Activated effector memory CD4-positive, alpha-beta T cell treated with Interleukin-2 at 50 U/mL for 16 hours (primary cell): ENCODE measurements at places on chromosomes 6 and 20.

DNA sequence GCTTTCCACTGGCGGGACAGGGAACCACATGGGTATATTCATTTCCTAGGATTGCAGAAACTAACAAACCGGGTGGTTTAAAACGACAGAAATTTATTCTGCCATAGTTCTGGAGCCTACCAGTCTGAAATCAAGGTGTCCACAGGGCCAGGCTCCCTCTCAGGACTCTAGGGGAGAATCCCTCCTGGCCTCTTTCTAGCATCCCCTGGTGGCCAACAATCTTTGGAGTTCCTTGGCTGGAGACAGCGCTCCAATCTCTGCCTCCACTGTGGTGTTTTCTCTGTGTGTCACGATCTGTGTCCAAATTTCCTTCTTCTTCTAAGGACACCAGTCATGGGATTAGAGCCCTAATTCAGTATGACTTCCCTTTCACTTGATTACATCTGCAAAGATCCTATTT, 95.0 kb downstream of the SCML4 start:
- no peak for DNase-seq

- DNase-seq, result no peak
Measured at GRCh38 chr20:39861381-39861780, 827.7 kb downstream of the MAFB start.

DNA sequence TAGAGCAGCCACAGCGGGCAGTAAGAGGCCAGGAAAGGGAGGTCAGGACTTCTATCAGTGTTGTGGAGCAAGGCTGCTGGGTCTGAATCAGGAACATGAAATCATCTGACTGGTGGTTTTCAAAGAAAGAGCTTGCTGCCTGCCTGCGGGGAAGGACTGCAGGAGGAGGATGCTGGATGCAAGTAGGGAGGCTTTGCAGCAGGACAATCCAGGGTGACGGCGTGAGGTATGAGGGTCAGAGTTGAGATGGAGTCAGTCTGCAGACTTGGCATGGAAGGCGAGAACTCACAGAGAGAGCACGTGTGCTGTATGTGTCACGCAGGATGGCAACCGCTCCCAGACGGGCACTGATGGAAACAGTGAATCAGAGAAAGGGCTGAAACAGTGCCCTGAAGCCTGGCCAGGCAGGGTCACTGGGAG, 59.2 kb upstream of the CD93 start:
- DNase-seq, result no peak

- DNase-seq, result no peak
Measured at GRCh38 chr6:131068165-131068564, 5.1 kb upstream of the EPB41L2 start.

DNA sequence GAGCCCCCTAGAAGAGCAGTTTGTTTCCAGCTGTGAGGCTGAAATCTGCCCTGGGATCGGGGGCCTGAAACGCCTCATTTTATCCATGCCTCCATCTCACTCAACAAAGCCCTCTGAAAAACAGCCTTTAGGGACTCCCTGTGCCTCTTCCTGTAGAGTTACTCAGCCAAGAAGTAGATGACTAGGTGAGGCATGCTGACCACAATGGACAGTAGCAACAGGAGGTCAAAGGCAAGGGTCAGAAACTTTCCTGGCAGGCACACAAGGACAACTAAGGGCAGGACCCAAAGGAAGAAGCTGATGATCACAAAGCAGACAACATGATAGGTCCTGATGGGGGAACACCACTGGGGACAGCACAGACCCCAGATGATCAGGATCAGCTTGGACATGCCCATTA, 12.8 kb downstream of the MAS1L start:
- DNase-seq, result no peak

GRCh38 chr20:3997446-3997845, 17.9 kb downstream of the RNF24 start:
- DNase-seq, result no peak

- DNase-seq, result no peak
Measured at GRCh38 chr6:145836170-145836569, 21.6 kb upstream of the FBXO30 start.

GRCh38 chr6:41155132-41155805, 1.1 kb upstream of the TREML1 start:
- no peak for DNase-seq

- no peak for DNase-seq
Measured at GRCh38 chr6:141421378-141421777, 711.3 kb upstream of the GJE1 start.

DNA sequence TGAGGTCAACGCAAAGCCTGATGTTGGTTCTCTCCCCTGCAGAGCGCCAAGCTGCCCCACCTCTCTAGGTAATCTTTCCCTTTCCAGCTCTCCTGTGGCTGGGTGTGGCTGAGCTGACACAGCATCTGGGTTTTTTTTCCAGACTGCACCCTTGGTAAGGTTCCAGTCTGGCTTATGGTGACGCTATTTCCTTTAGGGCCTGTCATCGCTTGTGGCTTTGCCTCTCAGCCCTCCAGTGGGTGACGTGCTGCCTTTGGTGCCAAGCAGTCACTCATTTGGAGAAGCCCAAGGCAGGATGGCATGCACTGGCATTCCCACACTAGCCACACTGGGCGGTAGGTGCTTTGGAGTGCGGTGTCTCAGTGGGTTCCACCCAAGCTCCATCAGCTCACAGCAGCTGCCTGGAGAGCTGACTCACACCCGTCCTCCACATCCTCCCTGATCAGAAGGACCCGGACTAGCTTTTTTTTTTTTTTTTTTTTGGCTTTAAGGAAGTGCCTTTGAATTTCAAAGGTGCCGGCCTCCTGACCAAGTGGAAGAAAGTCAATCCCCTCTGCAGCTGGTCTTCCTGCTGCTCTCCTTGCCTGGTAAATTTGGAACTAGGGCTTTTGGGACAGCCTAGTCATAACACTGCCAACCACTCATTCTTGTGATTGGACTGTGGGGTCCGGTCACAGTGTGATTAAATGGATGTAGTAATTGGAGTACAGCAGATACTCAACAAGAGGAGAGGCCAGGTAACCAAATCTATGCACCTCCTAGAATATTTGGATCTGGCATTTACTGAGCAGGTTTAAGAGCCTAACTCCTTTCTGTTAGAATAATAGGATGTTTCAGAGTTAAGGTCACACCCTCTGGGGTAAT, 153.6 kb downstream of the CD83 start:
- DNase-seq, result peak; percentile 18

DNA sequence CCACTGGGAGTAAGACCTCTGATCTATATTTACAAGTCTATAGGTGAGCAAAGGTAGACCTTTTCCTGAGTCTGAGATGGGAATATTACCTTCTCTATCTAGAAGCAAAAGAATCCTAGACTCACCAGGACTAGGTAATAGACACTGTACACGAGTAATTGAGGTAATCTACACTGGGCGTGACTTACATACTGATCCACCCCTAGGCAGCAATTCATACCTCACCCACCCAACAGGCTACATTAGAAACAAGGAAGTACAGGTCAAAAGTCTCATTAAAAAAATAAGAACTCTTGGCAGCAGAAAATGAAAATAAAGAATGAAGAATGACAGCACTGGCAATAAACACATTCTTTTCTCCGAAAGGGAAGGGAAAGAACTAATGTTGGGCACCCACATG, 7.6 kb downstream of the CSNK2A1 start:
- DNase-seq, result no peak

DNA sequence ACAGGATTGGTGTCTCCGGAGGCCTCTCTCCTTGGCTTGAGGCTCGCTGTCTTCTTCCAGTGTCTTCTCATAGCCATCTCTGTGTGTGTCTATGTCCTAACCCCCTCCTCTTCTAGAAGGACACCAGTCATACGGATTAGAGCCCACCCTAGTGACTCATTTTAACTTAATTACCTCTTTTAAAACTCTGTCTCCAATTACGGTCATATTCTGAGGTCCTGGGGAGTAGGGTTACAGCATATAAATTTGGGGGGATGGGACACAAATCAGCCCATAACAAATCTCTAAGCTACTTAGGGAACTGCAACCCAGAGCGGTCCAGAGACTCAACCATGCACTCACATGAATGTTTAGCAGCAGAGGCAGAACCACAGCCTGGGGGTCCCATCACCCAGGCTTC, 56.1 kb upstream of the SASH1 start:
- no peak for DNase-seq

- DNase-seq, result no peak
Measured at GRCh38 chr6:163176097-163176496, 238.4 kb upstream of the QKI start.

DNA sequence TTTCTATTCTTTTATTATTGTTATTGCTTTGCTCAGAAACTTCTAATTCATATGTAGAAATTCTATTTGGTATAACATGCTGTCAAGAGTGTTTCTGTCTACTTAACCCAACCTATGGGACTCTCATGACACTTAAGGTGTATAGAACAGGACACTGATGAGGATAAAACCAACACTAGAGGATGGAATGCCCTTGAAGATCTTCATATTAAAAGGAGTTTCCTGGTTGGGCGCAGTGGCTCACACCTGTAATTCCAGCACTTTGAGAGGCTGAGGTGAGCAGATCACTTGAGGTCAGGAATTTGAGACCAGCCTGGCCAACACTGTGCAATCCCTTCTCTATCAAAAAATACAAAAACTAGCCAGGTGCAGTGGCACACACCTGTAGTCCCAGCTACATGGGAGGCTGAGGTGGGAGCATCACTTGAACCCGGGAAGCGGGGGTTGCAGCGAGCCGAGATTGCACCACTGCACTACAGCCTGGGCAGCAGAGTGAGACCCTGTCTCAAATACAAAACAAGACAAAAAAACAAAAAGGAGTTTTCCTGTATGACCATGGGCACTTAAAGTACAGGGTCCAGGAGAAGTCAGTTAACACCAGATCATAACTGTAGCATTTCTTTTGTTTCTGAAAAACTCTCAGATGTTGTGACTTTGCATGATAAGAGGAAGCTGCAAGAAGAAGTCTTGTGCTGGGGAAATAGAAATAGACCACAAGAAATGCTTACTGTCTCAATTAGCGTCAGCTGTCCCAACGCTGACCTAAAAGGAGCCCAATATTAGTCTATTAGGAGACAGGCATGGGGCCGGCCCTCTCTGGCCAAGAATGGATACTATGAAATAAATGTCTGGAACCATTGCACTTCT, 38.9 kb upstream of the CD2AP start:
- DNase-seq, result no peak

DNA sequence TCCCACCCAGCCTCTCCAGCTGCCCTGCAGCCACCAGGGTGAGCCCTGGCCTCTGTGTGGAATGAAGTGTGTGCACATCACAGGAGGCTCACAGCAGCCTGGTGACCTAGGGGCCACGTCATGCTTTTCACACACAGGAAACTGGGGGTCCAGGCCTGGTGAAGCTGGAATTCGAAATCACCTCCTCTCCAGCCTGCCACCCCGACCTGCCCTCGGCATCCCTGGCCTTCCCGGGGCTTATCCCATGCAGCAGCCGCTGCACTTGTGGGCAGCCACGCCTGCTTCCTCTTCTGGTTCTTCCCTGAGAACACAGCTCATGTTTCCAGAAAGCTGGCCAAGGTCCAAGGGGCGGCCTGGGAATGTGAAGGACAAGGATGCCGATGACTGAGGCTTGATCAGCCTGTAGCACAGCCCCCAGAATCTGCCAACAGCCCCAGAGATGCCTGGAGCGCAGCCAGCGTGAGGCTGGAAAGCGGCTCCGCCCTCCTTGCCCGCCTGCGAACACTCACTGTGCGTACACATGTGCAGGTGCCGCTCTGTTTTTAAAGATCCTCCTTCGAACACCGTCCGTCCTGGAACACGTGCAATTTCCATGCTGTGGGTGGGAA, 4.2 kb upstream of the NTSR1 start:
- DNase-seq, result no peak

DNA sequence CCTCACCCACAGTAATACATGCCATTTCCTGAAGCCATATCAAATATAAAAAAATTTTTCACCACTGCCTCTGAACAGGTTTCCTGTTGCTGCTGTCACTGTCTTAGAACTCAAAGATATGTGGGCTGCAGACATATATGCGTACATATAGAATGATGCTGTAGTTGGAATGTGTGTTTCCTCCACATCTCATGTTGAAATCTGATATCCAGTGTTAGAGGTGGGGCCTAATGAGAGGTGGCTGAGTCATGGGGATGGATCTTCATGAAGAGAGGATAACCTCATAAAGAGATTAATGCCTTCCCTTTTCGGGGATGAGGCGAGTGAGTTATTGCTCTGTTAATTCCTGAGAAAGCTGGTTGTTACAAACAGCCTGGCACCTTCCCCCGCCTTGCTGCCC, 7.7 kb upstream of the SCP2D1 start:
- no peak for DNase-seq

GRCh38 chr6:143241911-143242310, 181.2 kb downstream of the AIG1 start:
- no peak for DNase-seq

GRCh38 chr6:146892283-146892612, 293.5 kb downstream of the ADGB start:
- DNase-seq, result no peak

- no peak for DNase-seq
Measured at GRCh38 chr6:67717281-67717680, 917.8 kb upstream of the ADGRB3 start.

- DNase-seq, result no peak
Measured at GRCh38 chr6:75291331-75291730, 6.7 kb upstream of the TMEM30A start.

DNA sequence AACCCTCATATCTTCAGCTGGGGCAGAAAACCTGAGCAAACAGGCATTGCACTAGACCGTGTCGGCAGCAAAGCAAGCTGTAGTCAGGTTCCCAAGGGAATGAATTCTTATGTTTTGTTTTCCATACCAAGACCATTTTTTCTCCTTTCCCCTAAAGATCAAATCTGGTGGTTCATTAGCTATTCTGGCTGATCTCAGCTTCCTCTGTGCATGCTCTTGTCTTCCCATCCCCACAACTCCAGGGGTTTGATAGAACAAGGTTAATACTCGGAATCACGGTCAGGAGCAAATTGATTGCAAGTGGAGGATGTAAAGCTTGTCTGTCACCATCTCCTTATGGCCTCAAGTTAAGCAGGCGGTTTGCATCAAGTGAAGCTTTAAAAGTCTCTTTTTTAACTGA, 778.8 kb downstream of the KIF16B start:
- DNase-seq, result no peak

- no peak for DNase-seq
Measured at GRCh38 chr6:96017070-96017359, 1.2 kb downstream of the FUT9 start.

- DNase-seq, result no peak
Measured at GRCh38 chr6:154901876-154902552, 93.1 kb upstream of the TIAM2 start.

DNA sequence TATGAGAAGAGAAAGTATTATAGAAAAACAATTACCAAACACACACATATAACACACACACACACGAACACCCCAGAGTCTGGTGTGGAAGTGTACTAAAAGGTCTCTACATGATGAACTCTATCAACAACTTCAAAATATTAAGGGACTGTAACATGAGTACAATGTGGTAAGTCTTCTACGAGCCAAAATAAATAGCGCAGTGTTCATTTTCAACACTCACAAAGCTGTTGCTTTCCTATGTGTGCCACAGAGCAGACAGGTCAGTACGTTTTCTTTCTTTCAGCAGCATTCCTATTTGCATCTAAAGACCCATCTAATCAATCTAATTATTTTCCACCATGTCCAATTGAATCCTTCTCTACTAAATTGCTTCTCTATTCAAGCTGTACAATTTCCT, 12.1 kb upstream of the CNKSR3 start:
- no peak for DNase-seq
